ENCODE measurements at places on chromosomes 7 and 10.

- DNase-seq: no peak
These were observed 27.4 kb downstream of the ADAMTS14 start for GRCh38 chr10:70699659-70700174.

DNA sequence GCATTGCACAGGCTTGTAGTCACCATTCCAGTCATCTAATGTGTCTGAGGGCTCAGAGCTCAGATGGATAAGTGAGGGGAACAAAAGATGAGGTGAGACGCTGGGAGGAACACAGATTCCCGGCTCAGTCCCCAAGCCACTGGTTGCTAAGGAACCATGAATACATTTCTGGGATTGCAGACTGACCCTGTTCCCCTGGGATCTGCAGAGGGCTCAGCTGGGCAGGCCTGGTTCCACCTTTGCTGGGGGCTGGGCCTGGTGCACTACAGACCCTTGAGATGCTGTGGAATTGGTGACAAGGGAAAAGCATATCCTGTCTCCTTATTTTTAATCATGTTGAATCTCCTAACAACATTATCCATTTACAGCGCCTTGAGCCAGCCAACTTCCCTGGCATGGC, 19.2 kb downstream of the ELFN1 start:
- no peak for DNase-seq

DNA sequence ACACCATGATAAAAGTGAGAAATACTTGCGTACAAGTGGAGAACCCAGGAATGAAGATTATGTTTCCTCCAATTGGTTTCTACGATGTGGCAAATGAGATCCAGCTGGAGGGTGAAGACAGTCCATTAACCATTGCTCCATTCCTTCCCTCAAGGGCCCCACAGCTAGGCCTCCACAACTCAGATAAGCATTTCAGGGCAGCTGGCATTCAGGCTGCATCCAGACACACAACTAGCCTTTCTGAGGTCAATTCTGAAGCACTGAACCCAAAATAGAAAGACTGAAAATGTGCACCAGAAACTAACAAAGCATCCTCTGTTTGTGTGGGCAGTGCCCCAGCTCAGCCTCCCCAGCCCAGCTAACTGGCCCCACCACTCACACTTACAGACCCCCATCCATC, 94.8 kb downstream of the GSAP start:
- no peak for DNase-seq

- DNase-seq: no peak
These were observed 10.6 kb upstream of the LRRC72 start for GRCh38 chr7:16515785-16516685.

DNA sequence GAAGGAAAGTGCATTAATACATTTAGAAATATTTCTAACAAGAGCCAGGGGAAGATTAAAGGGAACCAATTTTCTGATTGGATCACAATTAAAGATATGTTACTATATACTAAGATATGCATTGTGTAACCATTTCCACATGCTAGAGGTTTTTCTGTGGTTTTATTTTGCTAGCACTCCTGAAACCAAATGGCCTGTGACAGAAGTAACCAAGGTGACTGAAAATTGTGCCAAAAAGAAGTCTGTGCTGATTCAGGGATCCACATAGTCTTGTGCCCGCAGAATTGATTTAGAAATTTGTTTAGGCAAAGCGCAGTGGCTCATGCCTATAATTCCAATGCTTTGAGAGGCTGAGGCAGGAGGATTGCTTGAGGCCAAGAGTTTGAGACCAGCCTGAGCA, 1.8 kb downstream of the CC2D2B start:
- no peak for DNase-seq

DNA sequence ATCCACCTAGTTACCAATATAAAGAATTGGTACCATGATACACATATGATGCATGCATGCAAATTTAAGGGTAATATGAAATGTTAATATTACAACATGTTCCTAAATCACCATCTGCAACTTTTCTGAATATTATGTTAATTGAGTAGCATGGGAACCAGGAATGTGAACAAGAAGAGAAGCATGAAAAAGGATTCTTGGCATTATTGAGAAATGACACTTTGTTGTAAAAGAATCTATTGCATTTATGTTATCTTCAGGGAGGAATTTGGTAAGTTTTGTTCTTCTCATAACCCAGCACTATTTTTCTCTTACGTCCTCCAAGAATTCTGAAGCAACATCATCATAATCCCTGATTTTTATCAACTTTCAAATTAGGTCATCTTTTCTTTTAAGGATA, 159.9 kb upstream of the SLC25A13 start:
- DNase-seq: no peak

- DNase-seq: no peak
These were observed 139.3 kb upstream of the TCF7L2 start for GRCh38 chr10:112810711-112811151.

DNA sequence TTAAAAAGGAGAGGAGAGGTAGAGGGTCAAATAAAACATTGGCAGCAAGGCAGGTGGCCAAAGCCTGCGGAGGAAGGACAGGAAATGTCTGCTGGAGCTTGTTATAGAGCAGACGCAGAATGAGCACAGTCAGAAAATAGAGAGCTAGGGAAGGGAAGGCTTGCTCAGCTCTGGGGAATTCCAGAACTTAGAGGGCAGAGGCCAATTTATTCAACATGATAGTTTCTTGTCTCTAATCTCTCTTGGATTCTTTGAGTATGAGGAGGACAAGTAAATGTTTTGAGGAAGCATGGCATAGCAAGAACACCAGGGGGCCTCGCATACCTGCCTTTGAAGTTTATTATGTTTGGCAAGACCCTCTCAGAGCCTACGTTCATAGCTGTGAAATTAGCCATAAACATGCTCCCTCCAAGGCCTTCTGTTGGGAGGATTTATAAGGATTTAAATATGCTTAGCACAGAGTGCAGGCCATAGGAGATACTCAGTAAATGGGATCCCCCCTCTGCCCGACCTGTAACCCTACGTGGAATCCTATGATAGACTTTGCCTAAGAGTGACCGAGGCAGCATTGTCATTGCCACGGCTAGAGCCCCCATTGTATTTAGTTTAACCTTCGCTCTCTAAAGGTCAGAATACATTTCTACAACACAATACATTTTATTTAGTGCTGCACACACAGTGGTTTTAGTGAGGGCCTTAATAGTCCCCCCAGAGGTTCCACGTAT, 293.9 kb downstream of the CCDC3 start:
- peak; percentile 38 for DNase-seq

DNA sequence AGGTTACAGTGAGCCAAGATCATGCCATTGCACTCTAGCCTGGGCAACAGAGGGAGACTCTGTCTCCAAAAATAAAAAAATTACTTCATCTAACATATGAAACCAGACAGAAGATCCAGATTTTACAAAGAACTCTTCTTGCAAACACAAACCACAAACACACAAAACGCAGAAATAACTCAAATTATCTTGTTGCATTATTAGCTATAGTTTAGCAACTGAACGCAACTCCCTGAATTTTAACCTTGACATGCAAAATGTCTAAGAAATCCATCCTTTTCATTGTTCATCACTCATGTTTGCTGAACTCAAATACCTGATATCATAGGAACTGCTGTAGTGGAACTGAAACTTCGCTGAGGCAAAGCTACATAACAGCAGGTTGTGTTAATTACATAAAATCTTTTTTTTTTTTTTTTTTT, 64.1 kb downstream of the MICU1 start:
- DNase-seq: no peak

DNA sequence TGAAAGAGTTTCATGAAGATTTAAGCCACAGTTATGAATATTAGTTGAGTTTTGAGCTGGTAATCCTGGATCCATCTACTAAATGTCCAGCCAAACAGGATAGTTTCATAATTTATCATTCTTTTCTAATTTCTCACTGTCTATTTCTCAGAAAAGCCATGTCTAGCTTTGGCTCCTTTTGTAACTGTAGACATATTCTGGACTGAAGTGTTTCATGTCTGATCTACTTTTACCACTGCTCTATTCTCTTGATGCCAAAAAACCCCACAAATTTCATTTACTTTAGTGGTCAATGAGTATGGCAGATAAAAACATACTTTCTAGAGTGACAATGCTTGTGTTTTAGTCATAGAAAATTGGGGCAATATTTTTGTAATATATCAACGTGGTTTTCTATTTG, 61.2 kb downstream of the ICA1 start:
- DNase-seq: no peak

- no peak for DNase-seq
These were observed 34.2 kb downstream of the CYP17A1 start for GRCh38 chr10:102802920-102803534.

DNA sequence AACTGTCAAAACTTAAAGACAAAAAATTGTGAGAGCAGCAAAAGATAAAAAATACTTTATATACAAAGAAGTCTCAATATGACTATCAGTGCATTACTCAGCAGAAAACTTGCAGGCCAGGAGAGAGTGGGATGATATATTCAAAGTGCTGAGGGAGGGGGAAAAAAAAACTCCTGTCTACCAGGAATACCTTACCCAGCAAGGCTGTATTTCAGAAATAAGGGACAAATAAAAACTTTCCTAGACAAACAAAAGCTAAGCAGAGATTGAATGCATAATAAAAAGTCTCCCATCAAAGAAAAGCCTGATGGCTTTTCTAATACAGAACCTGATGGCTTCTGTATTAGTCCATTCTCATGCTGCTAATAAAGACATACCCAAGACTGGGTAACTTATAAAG, 31.1 kb downstream of the ADAM12 start:
- no peak for DNase-seq

DNA sequence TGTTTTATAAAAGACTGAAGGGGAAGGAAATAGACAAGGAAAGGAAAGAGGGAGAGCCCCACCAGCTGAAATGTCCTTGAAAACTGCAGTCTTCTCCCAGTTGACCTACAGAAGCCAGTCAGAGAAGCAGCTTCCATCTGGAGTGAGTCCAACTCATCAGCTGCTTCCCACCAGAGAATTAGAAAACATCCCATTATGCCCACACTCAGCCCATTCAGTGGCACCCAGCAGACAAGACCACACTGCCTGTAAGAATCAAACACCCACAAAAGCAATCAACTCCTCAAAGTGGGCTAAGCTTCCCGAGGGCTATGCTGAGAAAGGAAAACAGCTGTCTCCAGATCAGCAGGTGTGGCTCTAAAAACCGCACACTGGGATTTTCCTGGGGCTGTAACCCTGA, 29.6 kb upstream of the TMEM213 start:
- no peak for DNase-seq

- DNase-seq: no peak
These were observed 70.1 kb upstream of the CABCOCO1 start for GRCh38 chr10:61592581-61592980.

- DNase-seq: no peak
These were observed 49.4 kb downstream of the FRMPD2 start for GRCh38 chr10:48224979-48225560.

DNA sequence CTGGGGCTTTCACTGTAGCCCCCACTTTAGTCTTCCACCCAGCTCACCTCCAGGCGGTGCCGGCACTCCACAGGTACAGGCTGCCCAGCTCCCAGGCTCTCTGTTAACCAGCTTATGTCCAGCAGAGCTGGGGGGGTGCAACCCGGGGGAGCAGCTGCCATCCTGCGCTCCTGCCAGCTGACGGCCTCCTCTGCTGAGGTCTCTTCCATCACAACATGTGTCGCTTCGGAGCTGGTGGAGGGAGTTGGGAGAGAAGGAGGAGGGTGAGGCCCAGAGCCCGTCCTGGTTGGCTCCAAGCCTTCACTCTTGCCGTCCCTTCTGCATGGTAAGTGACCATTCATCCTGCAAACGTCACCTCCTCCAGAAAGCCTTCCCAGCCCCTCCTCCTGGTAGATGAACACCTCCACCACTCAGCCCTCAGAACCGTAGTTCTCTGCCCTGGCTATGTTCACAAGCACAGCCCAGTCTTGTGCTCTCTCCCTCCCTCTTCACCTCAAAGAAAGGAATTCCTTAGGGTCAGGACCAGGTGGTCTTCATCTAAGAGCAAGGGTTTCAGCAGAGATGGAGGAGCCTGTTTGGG, 1.6 kb downstream of the POLM start:
- no peak for DNase-seq

- DNase-seq: no peak
These were observed 20.7 kb downstream of the TOMM7 start for GRCh38 chr7:22801912-22802311.

DNA sequence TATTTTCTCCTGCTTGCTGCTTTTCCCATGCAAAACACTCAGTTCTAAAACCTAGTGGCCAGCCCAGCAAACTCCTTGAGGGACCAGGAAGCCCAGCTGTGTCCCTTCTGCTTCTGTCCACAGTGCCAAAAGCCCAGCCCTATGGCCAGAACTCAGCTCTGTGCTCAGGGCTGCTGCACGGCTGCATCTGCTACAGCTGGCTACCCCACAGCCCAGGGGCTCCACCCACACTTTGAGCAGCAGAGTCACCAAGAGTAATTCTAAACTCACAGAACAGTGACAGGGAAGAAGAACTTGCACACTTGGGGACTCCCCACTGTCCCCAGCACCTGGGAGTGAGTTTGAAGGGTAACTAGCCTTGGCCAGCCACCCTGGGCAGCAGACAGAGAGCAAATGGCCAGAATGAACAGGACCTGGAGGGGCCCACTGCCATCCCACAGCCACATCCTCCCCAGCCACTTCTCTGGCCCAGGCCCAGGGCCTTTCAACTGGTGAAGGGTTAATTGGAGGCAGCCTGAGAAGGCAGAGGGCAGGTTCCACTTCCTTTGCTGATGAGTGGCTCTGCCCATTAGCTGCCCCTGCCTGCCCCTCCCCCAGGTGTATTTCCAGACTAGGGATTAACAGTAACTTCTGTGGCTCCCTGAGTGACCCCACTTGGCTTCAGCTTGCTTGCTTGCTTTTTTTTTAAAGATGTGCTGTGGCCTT, 28.1 kb upstream of the TRIM8 start:
- DNase-seq: no peak

DNA sequence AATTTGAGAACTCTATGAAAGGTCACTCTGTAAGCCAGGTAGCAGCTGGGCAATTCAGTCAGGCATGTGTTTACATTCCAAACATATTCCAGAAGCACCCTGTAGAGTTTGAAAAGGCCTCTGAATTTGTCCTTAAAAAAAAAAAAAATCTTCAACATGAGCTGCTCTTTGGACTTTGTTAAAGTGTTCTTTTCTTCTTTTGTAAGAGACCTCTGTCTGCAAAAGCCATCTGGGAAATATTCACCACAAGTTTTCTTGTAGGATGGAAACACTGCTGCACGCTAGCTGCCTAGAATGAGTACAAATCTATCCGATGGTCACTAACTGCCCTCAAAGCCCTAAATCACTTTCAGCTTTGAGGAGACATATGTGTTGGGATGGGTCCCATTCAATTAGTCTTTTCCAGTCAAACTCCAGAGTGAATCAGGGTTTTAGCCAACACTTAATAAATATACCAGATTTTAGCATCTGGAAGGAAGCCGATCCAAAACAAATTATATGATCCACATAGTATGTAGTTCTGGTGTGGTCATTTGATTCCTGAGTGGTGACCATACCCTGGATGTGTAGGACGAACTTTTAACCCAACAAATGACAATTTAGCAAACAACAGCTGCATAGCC, 85.9 kb downstream of the CD36 start:
- no peak for DNase-seq
